ENCODE measurements at places on chromosomes 4 and X. TPM values are rescaled to one million over a fixed set of nuclear protein-coding genes. Genes with fewer than 3 reads are reported as not detected.
A peak's percentile ranks its signal among the peaks of the same experiment; 100 is the strongest.

DNA sequence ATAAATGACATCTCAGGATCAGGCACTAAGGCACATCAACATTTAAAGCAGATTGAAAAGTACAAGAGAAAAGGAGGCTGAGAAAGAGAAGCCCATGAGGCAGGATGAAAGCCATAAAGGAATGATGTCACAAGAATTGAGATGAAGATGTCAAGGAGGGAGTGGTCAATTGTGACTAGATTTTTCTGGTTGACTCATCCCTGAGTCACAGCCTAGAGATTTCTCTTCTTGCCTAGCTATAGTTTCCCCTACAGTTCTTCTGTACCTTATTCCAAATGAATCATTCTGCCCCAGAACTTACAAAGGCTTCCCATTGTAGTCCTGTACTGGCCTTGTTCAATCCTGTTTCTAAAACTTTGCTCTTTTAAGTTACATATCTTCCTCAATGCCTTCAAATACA, 3.4 kb upstream of the USP53 start:
- H3K4me3 ChIP-seq, result no peak overlapping the region
- H3K36me3 ChIP-seq, result no peaks in the 10 kb centered on the region
- no peaks in the 10 kb centered on the region for H3K27me3 ChIP-seq
- H3K4me1 ChIP-seq, result peaks cover 22% of the 10 kb centered on the region
- no peak for DNase-seq

DNA sequence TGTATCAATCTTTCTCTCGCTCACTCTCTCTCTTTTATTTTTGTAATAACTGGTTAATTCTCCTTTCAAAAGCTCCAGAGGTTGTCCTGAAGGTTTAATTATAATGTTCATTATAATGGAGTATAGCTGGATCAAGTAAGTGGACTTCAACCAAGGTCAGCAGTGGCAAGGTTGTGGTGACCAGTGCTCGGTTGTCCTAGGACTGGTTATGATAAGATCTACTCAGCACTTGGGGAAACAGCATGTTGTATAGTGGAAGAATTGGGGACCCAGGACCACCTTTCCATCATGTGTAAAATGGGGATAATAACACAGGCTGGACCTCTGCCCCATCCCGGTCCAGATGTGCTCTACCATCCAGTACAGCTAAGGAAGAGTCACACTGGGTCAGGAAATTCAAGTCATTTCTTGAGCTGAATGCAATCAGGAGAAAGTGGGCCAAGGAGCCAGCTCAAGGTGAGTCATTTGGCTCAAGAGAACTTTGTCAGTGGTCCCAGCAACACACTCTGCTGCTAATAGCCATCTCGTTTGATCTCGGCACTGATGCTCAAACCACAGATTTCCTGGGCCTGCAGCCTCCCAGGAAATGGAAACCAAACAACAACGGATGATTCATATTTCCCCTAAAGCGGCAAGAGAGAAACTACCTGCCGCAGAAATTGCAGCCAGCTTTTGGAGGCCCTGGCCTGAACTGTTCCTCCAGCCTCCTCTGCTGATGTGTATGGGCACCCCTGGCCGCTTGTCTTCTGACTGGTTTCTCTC, 123.6 kb upstream of the RBPJ start:
- H3K4me1 ChIP-seq, result no peaks in the 10 kb centered on the region
- no peaks in the 10 kb centered on the region for H3K27me3 ChIP-seq
- H3K4me3 ChIP-seq, result no peak overlapping the region
- no peaks in the 10 kb centered on the region for H3K36me3 ChIP-seq
- DNase-seq, result no peak

DNA sequence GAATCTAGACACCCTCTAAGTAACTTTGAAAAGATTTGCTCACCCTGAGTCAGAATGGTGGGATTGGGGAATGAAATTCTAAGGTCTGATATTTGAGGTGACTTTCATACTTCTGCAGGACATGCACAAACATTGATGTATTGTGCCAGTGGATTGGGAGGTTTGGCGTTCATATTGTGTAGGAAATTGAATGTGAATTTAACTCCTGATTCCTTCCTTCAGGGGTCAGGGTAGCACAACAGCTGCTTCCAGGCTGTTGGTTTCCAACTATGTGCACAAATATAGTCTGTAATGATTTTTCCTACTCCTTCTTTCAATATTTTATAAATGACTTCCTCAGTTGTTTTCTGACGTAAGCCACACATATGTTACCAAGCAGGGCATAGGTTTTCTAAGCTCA, 3.1 kb downstream of the IL1RAPL1 start:
- H3K27ac ChIP-seq, result no peak overlapping the region
- H3K4me1 ChIP-seq, result no peaks in the 10 kb centered on the region
- H3K27me3 ChIP-seq, result peaks cover 13% of the 10 kb centered on the region

Gene HEPH
- 11.8 TPM for total RNA-seq

Gene NAA11
- total RNA-seq, result not detected

GRCh38 chr4:78166622-78167021, 109.5 kb downstream of the FRAS1 start:
- no peak for DNase-seq
- H3K4me3 ChIP-seq, result no peak overlapping the region
- H3K27ac ChIP-seq, result no peak overlapping the region
- H3K27me3 ChIP-seq, result no peaks in the 10 kb centered on the region
- no peaks in the 10 kb centered on the region for H3K4me1 ChIP-seq
- no peaks in the 10 kb centered on the region for H3K36me3 ChIP-seq

DNA sequence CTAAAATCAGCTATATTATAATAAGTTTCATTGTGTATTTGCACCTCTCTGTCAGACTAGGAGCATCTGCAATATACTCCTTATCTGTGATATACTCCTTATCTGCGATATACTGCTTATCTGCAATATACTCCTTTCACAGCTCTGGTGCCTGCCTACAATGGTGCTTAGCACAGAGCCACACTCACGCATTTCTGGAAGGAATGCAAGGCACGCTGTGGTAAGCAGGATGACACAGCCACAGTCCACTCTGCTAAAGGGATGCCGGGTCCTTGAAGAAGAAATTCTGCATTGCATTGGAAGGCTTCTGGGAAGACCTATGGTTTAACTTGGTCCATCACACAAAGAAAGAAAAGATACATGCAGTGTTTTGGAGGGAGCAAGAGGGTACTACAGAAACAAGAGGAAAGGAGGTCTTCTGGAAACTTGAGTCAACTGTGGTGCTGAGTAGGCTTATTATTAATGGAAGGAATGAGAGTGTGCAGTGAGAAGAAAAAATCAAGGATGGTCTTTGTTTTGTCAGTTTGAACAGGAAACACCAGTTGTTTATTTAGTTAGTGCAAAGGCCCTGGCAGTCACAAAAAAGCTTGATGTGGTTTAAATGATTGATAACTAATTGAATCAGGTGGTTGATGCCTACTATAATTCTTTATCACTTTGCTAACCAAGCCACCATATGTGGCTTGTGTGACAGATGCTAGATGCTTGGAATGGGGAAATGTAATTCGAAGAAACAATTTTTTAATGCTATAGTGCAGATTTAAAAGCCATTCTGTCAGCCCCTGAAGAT, 342.3 kb downstream of the GRXCR1 start:
- no peaks in the 10 kb centered on the region for H3K4me1 ChIP-seq
- no peaks in the 10 kb centered on the region for H3K36me3 ChIP-seq
- H3K27me3 ChIP-seq, result no peaks in the 10 kb centered on the region
- no peak overlapping the region for H3K4me3 ChIP-seq
- no peak for DNase-seq

DNA sequence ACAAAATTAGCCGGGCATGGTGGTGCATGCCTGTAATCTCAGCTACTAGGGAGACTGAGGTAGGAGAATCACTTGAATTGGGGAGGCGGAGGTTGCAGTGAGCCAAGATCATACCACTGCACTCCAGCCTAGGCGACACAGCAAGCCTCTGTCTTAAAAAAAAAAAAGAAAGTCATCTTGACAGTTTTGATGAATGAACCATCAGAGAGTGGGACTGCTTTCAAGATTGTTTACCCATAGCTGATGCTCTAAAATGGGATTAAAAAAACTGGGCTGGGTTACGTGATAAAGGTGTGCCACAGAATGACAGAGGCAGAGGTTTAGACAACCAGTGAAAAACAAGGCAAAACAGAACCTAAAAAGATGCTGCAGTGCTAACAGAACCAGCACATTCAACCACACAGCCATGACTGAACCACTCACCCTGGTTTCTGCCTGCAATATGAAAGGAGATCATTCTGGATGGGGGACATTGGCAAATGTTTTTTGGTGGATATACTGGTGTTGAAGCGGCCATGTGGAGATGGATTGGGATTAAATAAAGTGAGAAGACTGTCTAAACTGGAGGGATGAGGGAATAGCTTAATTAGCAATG, 22.2 kb downstream of the GPAT3 start:
- no peak for DNase-seq
- no peaks in the 10 kb centered on the region for H3K36me3 ChIP-seq
- no peaks in the 10 kb centered on the region for H3K27me3 ChIP-seq
- no peaks in the 10 kb centered on the region for H3K4me1 ChIP-seq
- H3K27ac ChIP-seq, result peak overlapping the region; percentile 23

Gene WDR1
- total RNA-seq, result 215 TPM

DNA sequence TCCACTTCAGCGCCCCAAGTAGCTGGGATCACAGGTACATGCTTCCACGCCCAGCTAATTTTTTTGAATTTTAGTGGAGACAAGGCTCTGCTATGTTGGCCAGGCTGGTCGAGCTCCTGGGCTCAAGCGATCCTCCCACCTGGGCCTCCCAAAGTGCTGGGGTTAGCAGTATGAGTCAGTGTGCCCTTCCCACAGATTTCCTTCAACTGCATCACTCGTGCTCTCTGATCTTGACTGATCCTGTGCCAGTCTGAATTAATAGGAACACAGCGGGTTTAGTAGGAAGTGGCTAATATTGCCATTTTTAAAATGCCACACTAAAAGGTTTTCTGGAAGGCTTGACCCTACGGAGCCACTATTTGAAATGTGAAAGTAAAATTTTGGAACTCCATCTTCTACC, 4.3 kb upstream of the SHROOM2 start:
- H3K27ac ChIP-seq, result no peak overlapping the region
- DNase-seq, result no peak
- no peaks in the 10 kb centered on the region for H3K4me1 ChIP-seq
- H3K4me3 ChIP-seq, result no peak overlapping the region
- peaks cover 23% of the 10 kb centered on the region for H3K27me3 ChIP-seq
- no peaks in the 10 kb centered on the region for H3K36me3 ChIP-seq

- DNase-seq, result no peak
- no peaks in the 10 kb centered on the region for H3K27me3 ChIP-seq
- H3K27ac ChIP-seq, result no peak overlapping the region
- no peaks in the 10 kb centered on the region for H3K4me1 ChIP-seq
- no peaks in the 10 kb centered on the region for H3K36me3 ChIP-seq
Measured at GRCh38 chr4:107939307-107939706, 8.0 kb downstream of the CYP2U1 start.

GRCh38 chr4:183635741-183636140, 23.2 kb downstream of the RWDD4 start:
- H3K36me3 ChIP-seq, result no peaks in the 10 kb centered on the region
- H3K4me1 ChIP-seq, result no peaks in the 10 kb centered on the region
- H3K27ac ChIP-seq, result peak overlapping the region; percentile 14

DNA sequence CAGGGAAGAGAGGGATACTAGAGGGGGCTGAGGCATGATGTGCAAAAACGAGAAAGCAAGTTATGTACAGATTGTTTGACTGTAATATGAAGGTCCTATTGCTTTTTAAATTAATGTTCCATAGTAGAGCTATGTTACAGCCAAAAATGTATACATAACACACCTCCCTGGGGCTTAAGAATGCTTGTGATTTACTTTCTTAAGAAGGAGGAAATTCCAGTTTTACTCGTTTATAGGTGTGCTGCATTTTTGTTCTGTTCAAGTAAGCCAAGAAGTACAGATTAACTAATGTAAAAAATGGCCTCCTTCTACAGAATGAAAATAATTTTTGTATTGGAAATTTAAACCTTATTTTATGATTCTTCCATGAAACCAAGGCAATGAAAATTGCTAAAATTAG, 614.4 kb upstream of the NR3C2 start:
- H3K4me3 ChIP-seq, result no peak overlapping the region
- H3K27me3 ChIP-seq, result no peaks in the 10 kb centered on the region
- no peaks in the 10 kb centered on the region for H3K36me3 ChIP-seq
- H3K4me1 ChIP-seq, result no peaks in the 10 kb centered on the region

DNA sequence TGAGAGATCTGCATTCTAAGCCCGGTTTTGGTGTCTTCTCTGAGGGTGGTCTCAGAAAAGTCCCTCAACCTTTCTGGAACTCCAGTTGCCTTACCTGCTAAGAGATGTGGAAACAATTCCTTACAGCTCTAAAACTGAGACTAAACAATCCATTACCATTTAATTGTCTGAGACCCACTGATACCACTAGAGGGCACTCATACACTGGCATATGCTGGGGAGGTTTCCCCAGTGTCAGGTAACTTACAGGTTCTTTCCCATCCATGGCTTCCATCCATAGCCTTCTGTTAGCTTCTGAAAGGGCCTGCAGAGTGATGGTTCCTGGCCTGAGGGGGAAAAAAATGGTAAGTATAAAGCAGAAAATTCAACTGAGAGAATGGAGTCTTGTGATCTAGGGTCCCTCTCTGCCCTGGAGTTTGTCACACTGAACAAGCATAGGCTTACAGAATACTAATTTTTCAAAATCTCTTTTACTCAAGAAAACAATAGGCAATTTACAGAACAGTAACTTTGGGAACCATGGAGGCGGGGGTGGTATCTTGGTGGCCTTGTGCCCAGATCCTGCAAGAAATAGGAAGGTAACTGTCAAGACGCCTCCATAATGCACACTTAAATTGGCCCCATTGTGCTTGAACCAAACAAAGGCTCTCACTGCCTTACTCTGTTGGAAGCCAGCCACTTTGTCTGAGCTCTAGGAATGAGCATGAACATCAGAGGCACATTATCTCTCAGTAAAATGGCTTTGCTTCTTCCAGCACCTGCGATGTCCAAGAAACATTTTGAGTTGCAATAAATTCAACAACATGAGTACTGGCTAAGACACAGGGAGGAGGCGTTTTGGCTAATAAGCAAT, 236.1 kb downstream of the OPHN1 start:
- H3K27ac ChIP-seq, result no peak overlapping the region
- H3K4me3 ChIP-seq, result no peak overlapping the region
- H3K36me3 ChIP-seq, result no peaks in the 10 kb centered on the region
- H3K4me1 ChIP-seq, result no peaks in the 10 kb centered on the region

Gene CTAG2
- not detected for total RNA-seq

Gene CT45A3
- not detected for total RNA-seq

- H3K4me1 ChIP-seq, result no peaks in the 10 kb centered on the region
- DNase-seq, result peak; percentile 82
- peak overlapping the region; percentile 1 for H3K27ac ChIP-seq
- H3K4me3 ChIP-seq, result peak overlapping the region; percentile 1
- no peaks in the 10 kb centered on the region for H3K27me3 ChIP-seq
- no peaks in the 10 kb centered on the region for H3K36me3 ChIP-seq
Measured at GRCh38 chr4:186266729-186267456, 904 bp downstream of the F11 start.

GRCh38 chr4:111984169-111984819, 161.0 kb upstream of the FAM241A start:
- no peaks in the 10 kb centered on the region for H3K4me1 ChIP-seq
- H3K36me3 ChIP-seq, result no peaks in the 10 kb centered on the region
- no peak overlapping the region for H3K27ac ChIP-seq
- DNase-seq, result no peak

- H3K27ac ChIP-seq, result no peak overlapping the region
- H3K4me1 ChIP-seq, result no peaks in the 10 kb centered on the region
- DNase-seq, result no peak
- no peaks in the 10 kb centered on the region for H3K27me3 ChIP-seq
Measured at GRCh38 chr4:120544838-120545237, 377.7 kb downstream of the PRDM5 start.

GRCh38 chr4:6688879-6689505, 4.7 kb upstream of the S100P start:
- peaks cover 9% of the 10 kb centered on the region for H3K4me1 ChIP-seq
- DNase-seq, result no peak
- no peaks in the 10 kb centered on the region for H3K27me3 ChIP-seq
- no peaks in the 10 kb centered on the region for H3K36me3 ChIP-seq

- H3K4me3 ChIP-seq, result no peak overlapping the region
- no peak for DNase-seq
- H3K36me3 ChIP-seq, result no peaks in the 10 kb centered on the region
- no peaks in the 10 kb centered on the region for H3K27me3 ChIP-seq
- H3K27ac ChIP-seq, result no peak overlapping the region
Measured at GRCh38 chr4:94469221-94469784, 17.6 kb downstream of the PDLIM5 start.
